ENCODE measurements at places on chromosomes 12 and 14.

DNA sequence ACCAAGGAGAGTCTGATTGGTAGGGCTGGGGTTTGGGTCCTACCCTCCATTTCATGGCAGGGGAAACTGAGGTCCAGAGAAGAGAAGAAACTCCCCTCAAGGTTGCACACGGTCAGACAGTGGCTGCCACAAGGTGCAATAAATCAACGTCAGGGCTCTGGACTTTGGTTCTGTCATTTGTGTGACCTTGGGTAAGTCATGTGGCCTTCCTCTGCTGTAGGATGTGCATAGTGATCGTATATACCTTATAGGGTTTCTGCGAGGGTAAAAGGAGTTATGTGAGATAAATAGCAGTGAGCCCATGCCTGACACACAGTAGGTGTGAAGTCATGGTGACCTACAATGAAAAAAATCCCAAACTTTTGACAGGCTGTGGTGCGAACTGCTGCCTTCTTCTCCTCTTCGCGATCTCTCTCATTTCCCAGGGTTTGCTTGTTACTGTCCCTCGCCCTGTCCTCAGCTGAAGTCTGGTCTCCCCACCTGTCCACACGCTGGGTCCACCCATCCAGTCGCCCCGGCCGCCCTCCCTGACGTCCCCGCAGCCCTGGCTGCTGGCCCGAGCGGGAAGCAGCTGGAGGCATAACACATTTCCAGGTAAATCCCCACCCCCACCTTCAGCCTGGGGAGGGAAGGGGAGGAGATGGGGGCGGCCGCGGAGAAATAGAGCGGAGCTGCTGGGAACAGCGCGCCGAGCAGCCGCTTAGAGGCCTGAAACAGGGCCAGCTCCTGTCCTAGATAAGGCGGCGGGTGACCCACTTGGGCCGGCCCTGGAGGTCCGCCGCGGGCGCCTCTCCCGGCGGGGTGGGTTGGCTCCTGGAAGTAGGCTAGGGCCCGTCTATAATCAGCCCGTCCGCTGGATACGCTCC is 1.8 kb upstream of the FAM222A start:
- DNase-seq, result no peak

DNA sequence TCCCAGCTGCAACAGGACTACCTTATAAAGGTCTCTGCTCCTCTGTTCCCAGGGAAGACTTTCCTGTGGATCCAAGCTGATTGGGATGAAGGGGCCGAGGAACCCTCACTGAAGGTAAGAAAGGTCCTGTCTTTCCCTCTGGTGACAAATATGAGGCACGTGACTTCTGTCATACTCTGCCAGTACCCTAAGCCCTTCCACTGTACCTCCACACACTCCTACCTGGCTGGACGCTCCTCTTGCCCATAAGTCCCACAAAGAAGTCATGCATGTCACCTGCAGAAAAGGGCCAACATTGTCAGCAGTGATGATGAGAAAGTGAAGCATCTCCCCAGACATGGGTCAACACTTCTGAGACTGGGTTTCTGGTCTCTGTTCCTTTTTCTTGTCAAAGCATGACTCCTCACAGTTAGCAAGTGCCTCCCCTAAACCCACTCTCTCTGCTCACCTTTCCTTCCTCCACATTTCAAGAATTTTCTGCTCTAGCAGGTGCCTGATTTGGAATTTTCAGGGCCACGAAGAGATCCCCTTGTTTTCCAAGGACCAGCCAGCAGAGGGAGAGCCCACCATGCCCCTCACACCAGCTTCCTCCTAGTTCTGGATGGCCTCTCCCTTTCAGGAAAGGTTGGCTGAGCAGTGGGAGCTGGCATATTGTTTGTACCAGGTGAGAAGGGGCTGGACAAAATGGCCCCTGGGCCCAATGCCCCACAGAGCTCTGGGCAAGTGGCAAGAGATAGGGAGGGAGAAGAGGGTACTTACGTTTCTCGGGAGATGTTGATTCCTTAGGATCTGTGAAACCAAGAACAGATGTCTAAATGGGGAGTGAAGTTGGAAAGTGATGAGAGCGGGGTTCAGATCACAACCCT is 3.5 kb downstream of the TAC3 start:
- DNase-seq, result no peak

- DNase-seq, result no peak
Observed at GRCh38 chr14:73422515-73422914, 35.8 kb downstream of the NUMB start.

- no peak for DNase-seq
Observed at GRCh38 chr12:67357376-67358125, 88.4 kb downstream of the CAND1 start.

- DNase-seq, result no peak
Observed at GRCh38 chr12:49200919-49201594, 12.2 kb upstream of the TUBA1A start.

All from stimulated activated CD4-positive, alpha-beta T cell treated with anti-CD3 and anti-CD28 coated beads, Interleukin-1b, Interleukin-23, amount 100 ng/mL, for 1 hour (primary cell).